ENCODE measurements at places on chromosomes 3 and 15.

- DNase-seq = no peak
Measured at GRCh38 chr15:88375234-88375927, 91.8 kb downstream of the MRPL46 start.

GRCh38 chr15:39397883-39398282 lies 183.0 kb upstream of the THBS1 start:
- DNase-seq = no peak

DNA sequence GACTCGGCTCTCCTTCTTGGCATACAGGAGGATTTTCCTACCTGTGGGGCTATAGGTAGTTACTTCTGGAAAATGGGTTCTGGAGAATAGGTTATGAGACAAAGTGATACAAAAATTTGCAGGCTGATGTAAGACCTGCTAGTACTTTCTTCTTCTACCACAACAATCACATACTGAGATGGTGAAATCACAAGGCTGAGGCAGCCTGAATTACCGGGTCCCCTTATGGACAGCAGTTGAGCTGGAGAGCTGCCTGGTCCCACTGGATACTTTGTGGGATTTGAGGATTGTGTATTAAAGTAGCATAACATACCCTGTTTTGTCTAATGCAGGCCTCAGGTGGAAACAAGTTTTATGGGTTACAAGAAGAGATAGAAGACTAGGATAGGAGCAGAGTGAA lies 86.5 kb upstream of the FAM98B start:
- DNase-seq = no peak

GRCh38 chr3:30314757-30315325 lies 291.6 kb upstream of the TGFBR2 start:
- no peak for DNase-seq

DNA sequence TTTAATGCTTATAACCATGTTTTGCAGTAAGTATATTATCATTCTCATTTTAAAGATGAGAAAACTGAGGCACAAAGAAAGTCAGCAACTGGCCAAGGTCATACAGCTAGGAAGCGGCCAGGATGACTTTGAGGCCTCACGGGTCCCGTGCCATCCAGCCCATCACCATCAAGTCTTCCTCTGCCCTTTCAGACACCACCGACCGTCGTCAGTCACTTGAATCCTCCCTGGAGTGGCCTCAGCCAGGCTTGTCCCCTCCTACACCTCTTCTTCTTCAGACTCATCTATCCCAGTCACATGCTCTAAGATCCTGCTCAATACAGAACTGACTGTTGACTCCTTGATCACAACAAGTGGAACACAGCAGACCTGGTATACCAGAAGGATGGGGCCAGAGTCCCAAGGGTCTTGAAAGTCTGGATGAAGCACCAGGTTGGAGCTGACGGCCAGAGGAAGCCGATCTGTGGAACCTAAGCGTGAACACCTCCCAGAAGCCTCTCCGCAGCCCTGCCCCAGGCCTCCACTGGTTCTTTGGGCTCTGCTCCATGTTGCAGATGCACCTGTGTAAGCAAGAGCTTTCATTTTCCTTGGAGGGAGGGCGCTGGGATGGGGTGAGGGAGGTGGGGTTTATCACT lies 22.1 kb downstream of the ITGA11 start:
- DNase-seq = no peak

DNA sequence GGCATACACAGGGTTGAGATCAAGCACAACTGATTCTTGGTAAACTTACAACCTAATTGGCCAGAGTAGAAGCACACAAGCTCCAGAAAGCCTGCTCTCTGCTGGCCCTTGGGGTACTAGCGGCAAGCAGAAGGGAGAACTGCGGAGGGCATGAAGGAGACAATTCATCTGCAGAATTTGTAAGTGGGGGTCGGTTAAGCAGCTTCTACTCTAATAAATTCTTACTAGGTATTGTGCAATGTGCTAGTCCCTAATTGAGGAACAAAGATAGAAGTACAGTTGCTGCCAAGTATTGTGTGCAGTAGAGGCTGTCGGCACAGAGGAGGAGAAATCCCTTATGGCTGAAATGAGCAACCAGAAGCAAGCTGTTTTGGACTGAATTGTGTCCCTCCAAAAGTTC lies 91.2 kb upstream of the VEPH1 start:
- DNase-seq = no peak

DNA sequence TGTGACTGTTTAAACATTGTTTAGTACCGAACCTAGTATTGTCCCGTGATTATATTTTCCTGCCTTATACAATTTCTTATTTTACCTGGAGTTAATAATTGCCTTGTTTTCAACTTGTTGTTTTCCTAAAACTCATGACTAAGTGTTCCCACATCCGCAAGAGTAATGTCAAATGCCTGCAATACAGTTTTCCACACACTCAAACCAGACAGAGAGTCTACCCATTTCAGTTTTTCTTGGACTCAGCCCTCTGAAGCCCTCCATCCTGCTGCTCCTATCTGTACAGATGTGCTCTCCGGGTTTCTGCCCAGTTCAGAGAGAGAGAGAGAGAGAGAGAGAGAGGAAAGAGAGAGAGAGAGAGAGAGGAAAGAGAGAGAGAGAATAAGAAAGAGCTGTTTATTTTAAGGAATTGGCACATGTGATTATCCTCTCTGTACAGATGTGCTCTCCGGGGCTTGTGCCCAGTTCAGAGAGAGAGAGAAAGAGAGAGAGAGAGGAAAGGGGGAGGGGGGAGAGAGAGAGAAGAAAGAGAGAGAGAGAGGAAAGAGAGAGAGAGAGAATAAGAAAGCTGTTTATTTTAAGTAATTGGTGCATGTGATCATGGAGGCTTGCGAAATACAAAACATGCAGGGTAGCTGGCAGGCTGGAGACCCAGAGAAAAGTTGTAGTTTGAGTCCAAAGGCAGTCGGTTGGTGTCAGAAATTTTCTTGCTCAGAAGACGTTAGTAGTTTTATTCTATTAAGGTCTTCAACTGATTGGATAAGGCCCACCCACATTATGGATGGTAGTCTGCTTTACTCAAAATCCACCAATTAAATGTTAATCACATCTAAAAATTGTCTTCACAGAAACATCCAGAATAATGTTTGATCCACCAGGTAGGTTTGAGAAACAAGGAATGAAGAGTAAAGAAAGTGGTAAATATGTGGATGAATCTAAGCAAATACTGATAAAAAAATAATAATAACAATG lies 104.1 kb upstream of the GOLGA8J start:
- DNase-seq = no peak

DNA sequence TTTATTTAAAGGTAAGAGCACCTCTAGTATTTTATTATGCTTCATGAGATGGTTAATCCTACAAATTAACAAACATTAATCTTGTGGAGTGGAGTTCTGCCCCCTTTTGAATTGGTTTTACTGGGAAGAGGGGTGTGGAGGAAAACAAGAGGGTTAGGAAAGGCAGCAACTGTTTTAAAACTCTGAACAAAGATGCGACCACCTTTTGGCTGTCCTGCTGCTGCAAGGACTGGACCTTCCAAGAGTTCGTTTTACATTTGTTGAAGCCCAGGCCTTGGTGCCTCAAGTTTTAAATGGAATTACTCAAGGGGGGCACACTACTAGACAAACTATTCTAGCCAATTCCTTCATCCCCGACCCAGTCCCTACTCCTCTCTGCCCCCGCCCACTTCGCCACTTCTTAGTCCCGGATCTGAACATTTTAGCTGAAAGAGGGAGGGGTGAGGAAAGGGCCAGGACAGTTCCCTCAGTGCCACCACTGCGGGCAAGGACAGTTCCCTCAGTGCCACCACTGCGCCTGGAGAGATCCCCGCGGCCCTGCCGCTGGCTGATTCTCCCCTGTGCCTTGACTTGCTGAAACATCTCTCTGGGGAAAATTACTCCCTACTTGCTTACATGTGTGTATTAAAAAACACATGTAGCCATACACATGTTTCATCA lies 11.2 kb downstream of the SOX2 start:
- no peak for DNase-seq

- no peak for DNase-seq
Measured at GRCh38 chr3:160992712-160993111, 112.4 kb downstream of the B3GALNT1 start.

- DNase-seq = peak; percentile 26
Measured at GRCh38 chr3:88996691-88997090, 110.7 kb upstream of the EPHA3 start.

DNA sequence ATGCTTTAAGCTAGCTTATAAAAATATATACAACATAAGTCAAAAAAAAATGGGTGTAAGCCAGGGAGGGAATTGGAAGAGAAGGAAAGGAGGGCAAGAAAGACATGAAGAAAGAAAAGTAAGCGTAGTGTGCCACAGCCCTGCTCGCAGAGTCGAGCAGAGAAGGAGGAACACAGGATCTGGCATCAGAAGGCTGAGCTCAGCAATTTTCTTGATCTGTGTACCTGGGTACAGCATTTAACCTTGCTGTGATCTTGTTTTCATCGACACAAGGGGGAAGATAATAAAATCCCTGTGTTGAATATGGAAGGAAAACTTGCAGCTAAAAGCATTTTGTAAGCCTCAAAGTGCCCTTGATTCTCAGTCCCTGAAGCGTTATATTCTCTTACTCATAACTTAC lies 23.7 kb upstream of the C2CD4B start:
- DNase-seq = no peak

GRCh38 chr3:36596419-36596818 lies 167.9 kb downstream of the DCLK3 start:
- DNase-seq = no peak

- DNase-seq = no peak
Measured at GRCh38 chr15:28273468-28273867, 48.5 kb downstream of the HERC2 start.

GRCh38 chr15:66742286-66742685 lies 40.2 kb downstream of the SMAD6 start:
- no peak for DNase-seq

DNA sequence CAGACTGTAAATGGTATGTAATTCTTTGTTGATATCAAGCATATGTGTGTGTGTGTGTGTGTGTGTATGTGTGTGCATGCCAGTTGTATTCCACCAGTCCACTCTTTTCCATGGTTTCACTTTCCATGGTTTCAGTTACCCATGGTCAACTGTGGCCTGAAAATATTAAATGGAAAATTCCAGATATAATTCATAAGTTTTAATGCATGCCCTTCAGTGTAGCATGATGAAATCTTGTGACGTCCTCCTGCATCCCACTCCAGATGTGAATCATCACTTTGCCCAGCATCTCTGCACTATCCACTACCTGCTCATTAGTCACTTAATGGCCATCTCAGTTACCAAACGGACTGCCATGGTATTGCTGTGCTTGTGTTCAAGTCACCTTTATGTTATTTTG lies 215.9 kb downstream of the GBE1 start:
- no peak for DNase-seq
